Stimulated activated CD4-positive, alpha-beta T cell treated with anti-CD3 and anti-CD28 coated beads, Interleukin-2, amount 100 ng/mL, for 48 hours (primary cell): ENCODE measurements at places on chromosomes 1 and 21.

GRCh38 chr1:179127163-179127895 lies 45.5 kb downstream of the TOR3A start:
- no peak for DNase-seq

DNA sequence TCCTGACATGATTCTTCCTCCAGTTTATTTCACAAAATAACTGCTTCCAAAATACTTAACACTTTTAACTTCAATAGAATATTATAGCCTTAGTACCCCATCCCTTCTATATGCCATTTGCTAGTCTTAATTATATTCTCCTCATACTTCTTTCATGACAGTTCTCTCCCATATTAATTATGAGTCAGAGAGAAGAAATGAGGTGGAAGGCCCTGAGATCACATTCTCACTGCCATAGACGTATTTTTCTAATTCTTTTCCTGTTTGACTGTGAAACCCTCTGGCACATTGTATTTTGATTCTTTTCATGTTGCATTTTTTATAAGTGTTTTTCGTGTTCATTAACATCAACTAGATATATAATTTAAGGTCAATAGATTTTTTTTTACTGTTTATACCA lies 88.4 kb downstream of the GTF2B start:
- DNase-seq: no peak

DNA sequence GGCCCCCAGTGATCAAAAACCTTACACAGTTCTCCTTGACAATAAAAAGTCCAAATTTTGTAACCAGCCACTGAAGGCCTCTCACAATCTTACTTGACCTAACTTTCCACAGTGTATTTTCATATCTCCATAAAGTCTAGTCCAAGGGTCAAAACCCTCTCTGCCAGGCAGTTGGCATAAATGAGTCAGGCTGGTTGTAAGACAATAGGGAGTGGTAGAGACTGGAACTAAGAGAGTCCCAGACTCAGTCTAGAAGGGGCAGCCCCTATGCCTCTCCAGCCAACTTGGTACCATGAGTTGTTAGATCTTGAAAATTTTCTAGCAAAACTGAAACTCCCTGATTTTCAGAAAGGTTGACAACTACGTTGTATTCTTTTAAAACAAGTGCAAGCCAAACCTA lies 21.0 kb downstream of the KIF21B start:
- DNase-seq: no peak

- DNase-seq: no peak
These were observed 868.2 kb upstream of the CXADR start for GRCh38 chr21:16644685-16645084.

GRCh38 chr21:28910280-28910887 lies 82.3 kb downstream of the LTN1 start:
- DNase-seq: no peak

DNA sequence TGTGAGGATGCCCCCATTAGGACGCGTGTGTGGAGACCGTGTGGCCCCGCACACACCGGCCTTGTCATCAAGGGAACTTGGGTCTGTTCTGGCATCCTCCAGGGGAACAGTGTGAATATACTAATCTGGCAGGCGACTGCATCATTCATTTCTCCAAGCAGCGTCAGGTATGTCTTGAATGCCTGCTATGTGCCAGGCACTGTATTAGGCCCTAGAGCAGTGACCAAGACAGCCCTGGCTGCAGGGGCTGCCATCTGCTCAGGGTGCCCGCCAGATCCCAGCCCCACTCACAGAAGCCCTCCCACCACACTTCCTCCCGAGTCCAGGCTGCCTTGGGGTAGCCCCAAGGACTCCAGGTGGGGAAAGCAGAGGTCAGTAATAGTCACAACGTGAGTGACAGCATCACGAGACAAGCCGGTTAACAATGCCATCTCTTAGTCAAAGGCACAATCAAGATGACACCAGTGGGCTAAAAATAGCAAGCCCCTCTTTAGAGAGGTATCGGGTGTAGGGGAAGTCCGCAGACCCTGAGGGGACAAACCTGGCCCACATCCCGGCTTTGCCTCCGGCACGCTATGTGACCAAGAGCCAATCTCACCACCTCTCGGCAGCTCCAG lies 7.5 kb upstream of the LAPTM5 start:
- no peak for DNase-seq

DNA sequence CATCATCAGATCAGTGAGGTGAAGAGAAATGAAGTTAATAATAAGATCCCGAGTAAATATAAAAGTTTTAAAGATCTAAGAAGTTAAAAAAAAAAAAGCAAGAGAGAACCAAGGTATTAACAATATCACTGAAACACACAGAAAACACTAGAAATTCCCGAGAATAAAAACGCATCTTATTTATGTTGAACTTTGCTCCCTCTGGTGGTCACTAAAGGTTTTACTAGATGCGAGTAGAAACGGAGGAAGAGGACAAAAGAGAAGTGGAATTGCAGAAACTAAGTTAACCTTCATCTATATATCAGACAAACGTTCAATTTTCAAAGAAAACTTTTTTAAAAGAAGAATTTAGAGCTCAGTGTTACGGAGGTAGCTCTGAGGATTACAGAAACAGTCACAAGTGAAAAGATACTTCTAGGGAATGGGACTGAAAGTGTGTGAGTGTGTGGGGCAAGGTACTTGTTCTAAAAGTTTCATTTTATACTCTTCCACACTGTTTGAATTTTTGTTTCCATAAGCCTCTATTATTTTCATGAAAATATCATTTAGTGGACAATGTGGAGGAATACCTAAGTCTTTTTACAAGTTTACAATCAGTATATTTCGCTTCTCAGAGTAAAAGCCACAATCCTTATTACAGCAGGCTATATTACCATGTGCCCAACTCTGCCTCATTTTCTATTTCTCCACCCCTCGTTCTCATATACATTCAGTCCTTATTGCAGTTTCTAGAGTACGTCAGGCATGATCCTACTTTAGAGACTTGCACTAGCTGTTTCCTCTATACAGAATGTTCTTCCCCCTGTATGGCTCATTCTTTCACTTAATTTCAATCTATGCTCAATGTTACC lies 19.7 kb downstream of the ACBD6 start:
- DNase-seq: no peak
